Lung (tissue), 17 donors: ENCODE measurements at places on chromosomes 1 and 21. TPM values are rescaled to one million over a fixed set of nuclear protein-coding genes. Genes with fewer than 3 reads are reported as not detected.

- H3K27me3 ChIP-seq = no peaks in the 10 kb centered on the region
- H3K36me3 ChIP-seq = peaks cover 7% of the 10 kb centered on the region
- H3K27ac ChIP-seq = peak overlapping the region; percentile 80
- DNase-seq = no peak
- peaks cover 2% of the 10 kb centered on the region for H3K4me1 ChIP-seq
Measured at GRCh38 chr1:29201595-29202051, 19.9 kb upstream of the SRSF4 start.

Gene OR2G6
- total RNA-seq = not detected

- no peak overlapping the region for H3K27ac ChIP-seq
- no peaks in the 10 kb centered on the region for H3K4me1 ChIP-seq
- no peak overlapping the region for H3K4me3 ChIP-seq
- no peaks in the 10 kb centered on the region for H3K27me3 ChIP-seq
Measured at GRCh38 chr21:19340303-19340702, 936.7 kb upstream of the TMPRSS15 start.

- no peak overlapping the region for H3K4me3 ChIP-seq
- H3K4me1 ChIP-seq = no peaks in the 10 kb centered on the region
- DNase-seq = no peak
- H3K27me3 ChIP-seq = no peaks in the 10 kb centered on the region
Measured at GRCh38 chr1:77394166-77394565, 112.3 kb downstream of the AK5 start.

- H3K36me3 ChIP-seq = peaks cover 19% of the 10 kb centered on the region
- DNase-seq = no peak
- H3K27me3 ChIP-seq = no peaks in the 10 kb centered on the region
- no peaks in the 10 kb centered on the region for H3K4me1 ChIP-seq
- H3K4me3 ChIP-seq = no peak overlapping the region
Measured at GRCh38 chr1:164813776-164814175, 254.8 kb downstream of the PBX1 start.

- no peak overlapping the region for H3K4me3 ChIP-seq
- no peak for DNase-seq
- no peaks in the 10 kb centered on the region for H3K4me1 ChIP-seq
- no peak overlapping the region for H3K27ac ChIP-seq
- H3K27me3 ChIP-seq = no peaks in the 10 kb centered on the region
Measured at GRCh38 chr1:248757784-248758195, 2.2 kb upstream of the LYPD8 start.

DNA sequence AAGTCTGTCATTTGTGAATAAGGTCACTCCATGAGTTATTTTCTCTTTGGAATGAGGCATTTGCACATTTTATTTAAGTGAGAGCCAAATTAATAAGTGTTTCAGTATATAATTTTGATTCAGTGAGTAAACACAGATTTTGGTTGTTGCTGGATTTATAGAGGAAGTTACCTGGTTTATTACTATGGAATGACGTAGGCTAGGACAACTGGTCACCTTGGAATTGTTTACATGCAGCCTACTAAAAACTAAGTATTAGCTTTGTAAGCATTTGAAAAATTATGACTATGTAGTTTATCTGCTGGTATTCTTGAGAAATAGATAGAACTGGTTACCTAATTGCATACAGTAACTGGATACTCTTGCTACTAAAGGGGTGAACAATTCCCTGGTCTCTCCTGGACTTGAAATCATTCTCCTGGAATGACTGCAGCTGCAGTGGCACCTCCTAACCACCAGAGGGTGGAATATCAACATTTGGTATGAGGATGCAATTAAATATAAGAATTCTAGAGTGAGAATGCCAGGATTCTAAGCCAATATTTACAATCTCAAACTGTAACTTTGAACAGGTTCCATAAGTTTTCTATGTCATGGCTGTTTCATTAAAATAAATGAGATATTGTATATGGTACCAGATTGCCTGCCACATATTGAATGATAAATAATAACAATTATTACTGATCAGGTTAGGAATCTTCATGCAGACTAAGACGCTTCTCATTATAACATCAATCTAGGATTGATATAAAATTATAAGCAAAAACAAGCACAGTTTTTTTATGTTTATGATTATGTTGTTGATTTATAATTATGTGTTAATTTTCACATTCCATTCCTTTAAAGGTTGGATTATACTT, 3.5 kb upstream of the KRTAP27-1 start:
- no peaks in the 10 kb centered on the region for H3K36me3 ChIP-seq
- no peaks in the 10 kb centered on the region for H3K27me3 ChIP-seq
- H3K4me3 ChIP-seq = no peak overlapping the region
- H3K27ac ChIP-seq = no peak overlapping the region
- no peaks in the 10 kb centered on the region for H3K4me1 ChIP-seq
- peak; percentile 46 for DNase-seq

GRCh38 chr1:52913537-52913936, 8.0 kb downstream of the ECHDC2 start:
- no peak for DNase-seq
- no peak overlapping the region for H3K4me3 ChIP-seq
- H3K36me3 ChIP-seq = no peaks in the 10 kb centered on the region
- no peaks in the 10 kb centered on the region for H3K4me1 ChIP-seq

GRCh38 chr1:230187290-230187689, 120.3 kb downstream of the GALNT2 start:
- no peaks in the 10 kb centered on the region for H3K4me1 ChIP-seq
- no peaks in the 10 kb centered on the region for H3K27me3 ChIP-seq
- DNase-seq = no peak
- no peak overlapping the region for H3K27ac ChIP-seq

Gene SPRR5
- not detected for total RNA-seq

DNA sequence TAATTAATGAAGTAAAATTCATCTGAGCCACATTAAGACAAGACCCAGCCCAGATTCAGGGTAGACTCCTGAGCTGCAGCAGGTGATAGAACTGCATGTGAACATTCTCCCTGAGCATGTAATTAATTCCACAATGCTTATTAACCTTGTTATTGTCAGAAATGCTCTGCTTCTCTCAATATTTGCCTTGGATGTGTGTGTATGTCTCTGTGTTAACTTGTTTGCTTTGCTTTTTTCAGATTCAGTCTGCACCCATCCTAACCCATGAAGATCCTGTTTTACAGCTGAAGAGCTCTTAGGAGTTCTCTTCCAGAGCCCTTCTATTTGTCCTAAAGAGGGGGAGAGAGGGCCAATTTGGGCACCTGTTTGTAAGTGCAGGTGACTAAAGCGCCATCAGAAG, 143.2 kb upstream of the BMP8A start:
- H3K4me1 ChIP-seq = peaks cover 2% of the 10 kb centered on the region
- H3K36me3 ChIP-seq = peaks cover 43% of the 10 kb centered on the region
- no peaks in the 10 kb centered on the region for H3K27me3 ChIP-seq
- H3K27ac ChIP-seq = no peak overlapping the region
- no peak for DNase-seq

DNA sequence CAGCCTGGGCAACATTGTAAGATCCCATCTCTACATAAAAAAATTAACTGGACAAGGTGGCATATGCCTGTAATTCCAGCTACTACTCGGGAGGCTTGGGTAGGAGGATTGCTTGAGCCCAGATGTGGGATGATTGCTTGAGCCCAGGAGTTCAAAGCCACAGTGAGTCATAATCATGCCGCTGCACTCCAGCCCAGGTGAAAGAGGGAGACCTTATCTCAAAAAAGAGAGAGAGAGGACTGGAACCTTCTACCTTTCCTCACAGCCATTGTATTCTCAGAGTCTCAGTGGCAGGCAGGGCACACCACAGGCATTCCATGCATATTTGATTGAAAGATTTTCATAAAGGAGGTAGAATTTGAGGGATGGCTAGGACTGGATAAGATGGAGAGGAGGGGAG, 78.4 kb downstream of the KIF14 start:
- no peaks in the 10 kb centered on the region for H3K4me1 ChIP-seq
- H3K4me3 ChIP-seq = no peak overlapping the region
- no peak for DNase-seq
- no peaks in the 10 kb centered on the region for H3K27me3 ChIP-seq
- no peak overlapping the region for H3K27ac ChIP-seq

Gene DISP3
- total RNA-seq = 0.18 TPM

DNA sequence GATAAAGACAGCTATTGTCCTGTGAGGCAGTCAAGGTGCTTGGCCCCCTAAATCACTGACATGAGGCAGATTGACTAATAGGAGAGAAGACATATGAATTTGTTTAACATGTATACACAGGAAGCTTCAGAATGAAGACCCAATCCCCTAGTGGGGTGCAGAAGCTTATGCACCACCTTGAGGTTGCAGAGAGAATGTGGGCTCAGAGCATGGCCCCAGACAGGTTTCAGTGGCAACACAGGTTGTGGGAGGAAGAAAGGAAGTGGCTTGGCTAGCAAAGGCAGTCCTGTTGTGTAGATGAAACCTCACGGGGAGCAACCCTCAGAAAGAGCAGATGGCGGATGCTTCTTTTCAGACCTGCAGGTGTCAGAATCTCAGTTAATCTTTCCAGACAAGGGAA, 37.0 kb upstream of the PARP1 start:
- no peaks in the 10 kb centered on the region for H3K27me3 ChIP-seq
- H3K4me1 ChIP-seq = no peaks in the 10 kb centered on the region
- DNase-seq = no peak
- no peaks in the 10 kb centered on the region for H3K36me3 ChIP-seq

DNA sequence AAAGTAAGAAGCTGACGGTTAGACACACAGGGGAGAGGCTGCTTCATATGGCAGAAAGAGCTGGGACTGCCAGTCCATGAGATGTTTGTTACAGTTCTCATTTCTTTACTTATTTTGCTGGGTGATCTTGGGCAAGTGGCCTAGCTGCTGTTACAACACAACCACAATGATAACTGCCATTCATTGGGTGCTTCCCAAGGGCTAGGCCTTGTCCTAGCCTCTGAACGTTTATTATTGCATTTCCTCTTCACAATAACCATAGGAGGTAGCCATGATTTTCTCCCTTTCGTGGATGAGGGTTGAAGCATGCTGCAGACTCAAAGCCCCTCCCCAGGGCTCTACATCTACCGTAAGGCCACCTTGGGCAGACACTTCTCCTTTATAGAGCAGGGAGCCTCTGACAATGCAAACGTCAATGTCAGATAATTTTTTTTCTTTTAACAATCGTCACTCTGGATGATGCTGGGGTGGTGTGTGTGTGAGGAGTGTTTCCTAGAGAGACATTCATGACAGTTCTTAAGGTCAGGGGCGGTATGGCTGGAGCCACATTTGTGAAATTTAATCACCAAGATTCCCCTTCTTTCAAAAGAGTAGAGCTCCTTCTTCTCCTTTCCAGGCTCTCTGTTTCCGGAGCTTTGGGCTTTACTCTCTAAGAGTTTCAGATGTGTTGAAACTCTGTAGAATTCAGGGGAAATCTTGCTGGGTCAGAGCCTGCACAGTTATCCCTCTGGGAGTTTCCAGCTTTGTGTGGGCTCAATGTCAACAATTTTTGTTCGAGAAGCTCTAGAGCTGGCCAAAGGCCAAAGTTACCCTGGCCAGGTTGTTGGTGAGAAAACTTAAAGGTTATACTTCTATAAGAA, 138.5 kb upstream of the SGIP1 start:
- H3K27me3 ChIP-seq = no peaks in the 10 kb centered on the region
- H3K4me1 ChIP-seq = no peaks in the 10 kb centered on the region
- no peak overlapping the region for H3K4me3 ChIP-seq
- H3K36me3 ChIP-seq = no peaks in the 10 kb centered on the region

GRCh38 chr1:232183802-232184201, 446.1 kb downstream of the SIPA1L2 start:
- H3K36me3 ChIP-seq = no peaks in the 10 kb centered on the region
- no peak overlapping the region for H3K27ac ChIP-seq
- DNase-seq = no peak
- H3K4me3 ChIP-seq = no peak overlapping the region

DNA sequence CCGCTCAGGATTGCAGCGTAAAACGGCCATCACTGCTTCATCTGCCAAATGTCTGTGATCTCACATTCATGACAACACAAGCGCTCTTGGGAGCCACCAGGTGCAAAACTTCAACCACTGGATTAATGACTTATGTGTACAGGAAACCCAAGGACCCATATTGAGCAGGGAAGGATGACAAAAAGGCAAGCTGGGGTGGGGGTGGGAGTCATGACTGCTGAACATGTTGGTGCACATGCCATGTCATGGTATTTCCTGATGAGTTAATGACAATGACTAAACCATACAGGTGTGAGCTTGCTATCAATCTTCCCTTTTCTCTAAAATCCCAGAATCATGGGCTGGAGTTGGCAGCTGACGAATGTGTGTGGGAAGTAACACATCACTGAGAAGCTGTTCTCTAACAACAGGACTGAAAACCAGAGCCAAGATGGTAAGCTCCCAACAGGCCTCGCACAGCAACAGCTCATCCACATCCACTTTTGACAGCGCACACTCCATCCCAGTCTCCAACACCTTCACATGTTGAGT, 3.1 kb upstream of the SH2D5 start:
- H3K4me1 ChIP-seq = peaks cover 2% of the 10 kb centered on the region
- no peak overlapping the region for H3K4me3 ChIP-seq
- no peaks in the 10 kb centered on the region for H3K27me3 ChIP-seq
- peaks cover 2% of the 10 kb centered on the region for H3K36me3 ChIP-seq
- no peak overlapping the region for H3K27ac ChIP-seq
- no peak for DNase-seq

Gene KRTAP12-3
- not detected for total RNA-seq

Gene B3GALT5
- 1.1 TPM for total RNA-seq

- peak overlapping the region; percentile 99 for H3K27ac ChIP-seq
- H3K4me3 ChIP-seq = peak overlapping the region; percentile 94
- peak; percentile 60 for DNase-seq
Measured at GRCh38 chr1:176206006-176206960, 803 bp downstream of the COP1 start.

- DNase-seq = no peak
- H3K27me3 ChIP-seq = no peaks in the 10 kb centered on the region
- H3K4me1 ChIP-seq = no peaks in the 10 kb centered on the region
- H3K27ac ChIP-seq = no peak overlapping the region
- no peak overlapping the region for H3K4me3 ChIP-seq
- H3K36me3 ChIP-seq = no peaks in the 10 kb centered on the region
Measured at GRCh38 chr1:60277269-60277668, 203.7 kb upstream of the C1orf87 start.

Gene SEC22B
- 50.8 TPM for total RNA-seq

GRCh38 chr1:11391886-11392285, 87.1 kb upstream of the DISP3 start:
- no peaks in the 10 kb centered on the region for H3K36me3 ChIP-seq
- no peak overlapping the region for H3K27ac ChIP-seq
- H3K4me1 ChIP-seq = no peaks in the 10 kb centered on the region
- H3K27me3 ChIP-seq = no peaks in the 10 kb centered on the region
- DNase-seq = no peak

Gene CD1C
- total RNA-seq = 0.92 TPM
